Activated T-cell treated with anti-CD3 and anti-CD28 coated beads for 1 hour (primary cell): ENCODE measurements at places on chromosomes 1 and 21.

GRCh38 chr1:149977345-149977744 is 33.2 kb downstream of the OTUD7B start:
- DNase-seq, result no peak

DNA sequence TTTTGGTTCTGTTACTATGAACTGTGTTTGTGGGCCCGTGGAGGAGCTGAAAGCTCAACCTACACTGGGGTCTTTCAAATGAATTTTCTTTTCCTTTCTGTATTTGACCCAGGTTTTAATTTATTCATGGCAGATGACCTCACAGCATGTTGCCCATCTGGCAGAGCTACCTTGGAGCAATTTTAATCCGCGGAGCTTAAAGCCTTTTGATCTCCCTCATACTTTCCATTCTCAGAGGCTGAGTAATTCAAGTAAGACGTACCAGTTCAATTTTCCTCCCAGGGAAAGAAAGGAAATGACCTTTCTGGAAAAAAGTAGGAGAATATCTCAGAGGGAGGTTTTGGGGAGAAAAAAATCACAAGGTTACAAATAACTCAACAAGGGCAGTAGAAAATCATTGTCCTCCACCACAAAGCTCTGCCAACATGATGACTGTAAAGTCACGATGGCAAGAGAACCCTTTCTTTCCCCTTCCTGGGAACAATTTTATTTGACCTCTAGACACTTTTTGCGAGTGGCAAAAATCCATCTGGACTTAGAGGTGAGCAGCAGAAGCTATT is 21.6 kb upstream of the PCP4 start:
- no peak for DNase-seq

GRCh38 chr1:14873677-14874076 is 275.2 kb downstream of the KAZN start:
- DNase-seq, result no peak

DNA sequence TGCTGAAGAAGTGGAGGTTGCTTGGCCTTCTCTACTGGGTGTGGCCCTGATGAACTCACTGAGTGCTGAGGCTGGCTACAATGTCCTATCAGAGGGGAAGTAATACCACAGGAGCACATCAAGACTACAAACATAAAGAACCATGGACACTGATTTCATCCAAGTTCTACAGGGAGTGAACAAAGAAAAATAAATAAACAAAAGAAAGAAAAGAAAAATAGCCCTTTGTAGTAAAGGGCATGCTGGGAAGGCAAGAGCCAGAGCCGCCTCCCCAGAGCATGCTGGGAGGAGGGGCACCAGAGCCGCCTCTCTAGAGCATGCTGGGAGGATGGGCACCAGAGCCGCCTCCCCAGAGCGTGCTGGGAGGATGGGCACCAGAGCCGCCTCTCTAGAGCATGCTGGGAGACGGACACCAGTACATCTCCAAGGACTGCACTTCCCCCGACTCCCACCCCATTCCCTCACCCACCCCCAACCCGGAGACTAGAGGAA is 65.9 kb downstream of the LAMC2 start:
- no peak for DNase-seq

DNA sequence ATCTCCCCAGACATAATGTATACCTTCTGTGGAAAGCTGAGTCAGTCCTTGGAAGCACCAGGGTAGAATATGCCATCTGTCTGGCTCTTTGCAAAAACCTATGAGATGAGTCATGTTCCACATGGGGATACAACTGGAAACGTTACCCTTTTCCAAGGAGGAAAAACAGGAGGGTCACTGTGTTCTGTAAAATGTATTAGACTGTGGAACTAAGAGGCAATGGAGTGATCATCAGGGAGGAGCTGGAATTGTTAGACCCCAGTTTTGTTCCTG is 16.1 kb upstream of the PSMD4 start:
- DNase-seq, result no peak
